ENCODE measurements at places on chromosomes 16 and 17.

DNA sequence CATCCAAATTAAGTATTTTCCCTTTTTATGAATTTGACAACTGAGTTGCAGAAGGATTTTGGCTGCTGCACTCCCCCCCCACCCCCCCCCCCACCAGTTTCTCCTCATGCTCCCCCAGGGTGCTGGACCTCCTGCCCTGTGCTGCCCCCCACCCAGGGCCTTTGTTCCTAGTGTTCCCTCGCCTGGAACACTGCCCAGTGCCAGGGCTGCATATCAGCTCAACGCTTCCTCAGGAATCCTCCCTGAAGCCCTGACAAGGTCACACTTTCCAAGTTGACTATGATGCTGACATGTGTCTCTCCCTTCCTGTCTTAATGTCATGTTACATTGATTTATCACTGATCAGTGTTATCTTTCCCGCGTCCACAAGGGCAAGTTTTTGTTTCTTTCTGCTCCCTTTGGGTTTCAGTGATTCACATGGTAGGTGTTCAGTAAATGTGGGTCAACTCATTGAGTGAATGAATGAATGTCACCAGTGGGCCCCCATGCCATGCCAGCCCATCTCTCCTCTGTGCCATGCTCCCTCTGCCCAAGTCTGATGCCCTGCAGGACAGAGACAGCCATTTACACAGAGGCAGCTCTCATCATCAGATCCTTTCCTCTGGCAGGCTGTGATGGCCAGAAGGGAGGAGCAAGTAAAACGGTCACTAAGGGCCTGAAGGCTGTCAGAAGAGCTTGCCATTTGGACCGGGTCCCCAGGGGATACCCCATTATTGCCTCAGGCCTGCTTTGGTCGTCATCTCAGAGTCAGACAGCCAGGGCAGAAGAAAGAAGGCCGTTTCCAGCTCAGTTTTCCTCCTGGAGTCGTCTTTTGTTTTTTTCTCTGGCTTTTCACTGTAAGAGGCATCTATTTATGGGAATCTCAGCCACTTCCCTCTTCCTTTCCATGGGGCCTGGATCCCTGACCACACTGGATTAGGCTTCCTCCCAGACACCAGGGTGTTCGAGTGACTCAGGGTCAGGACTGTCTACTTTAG is 386.2 kb downstream of the SNX29 start:
- no peak for DNase-seq

- DNase-seq: no peak
Observed at GRCh38 chr16:50640391-50640790, 40.7 kb downstream of the SNX20 start.

DNA sequence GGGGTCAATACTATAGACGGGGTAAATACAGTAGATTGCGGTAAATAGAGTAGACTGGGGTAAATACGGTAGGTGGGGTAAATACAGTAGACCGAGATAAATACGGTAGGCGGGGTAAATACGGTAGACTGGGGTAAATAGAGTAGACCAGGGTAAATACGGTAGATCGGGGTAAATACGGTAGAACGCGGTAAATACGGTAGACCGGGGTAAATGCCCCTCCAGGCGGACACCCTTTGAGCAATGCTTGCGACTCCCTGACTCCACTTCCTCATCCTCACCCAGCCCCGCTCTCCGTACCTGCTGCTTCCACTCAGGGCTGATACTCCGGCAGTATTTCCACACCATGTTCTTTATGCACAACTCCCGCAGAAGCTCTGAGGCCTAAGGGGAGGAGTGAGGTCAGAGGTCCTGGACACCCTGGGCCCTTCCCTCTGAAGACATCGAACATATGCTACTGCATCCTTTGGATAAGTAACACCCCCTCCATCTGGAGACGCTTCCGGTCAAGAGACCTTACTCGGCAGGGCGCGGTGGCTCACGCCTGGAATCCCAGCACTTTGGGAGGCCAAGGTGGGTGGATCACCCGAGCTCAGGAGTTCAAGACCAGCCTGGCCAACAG is 13.3 kb upstream of the CRK start:
- no peak for DNase-seq

DNA sequence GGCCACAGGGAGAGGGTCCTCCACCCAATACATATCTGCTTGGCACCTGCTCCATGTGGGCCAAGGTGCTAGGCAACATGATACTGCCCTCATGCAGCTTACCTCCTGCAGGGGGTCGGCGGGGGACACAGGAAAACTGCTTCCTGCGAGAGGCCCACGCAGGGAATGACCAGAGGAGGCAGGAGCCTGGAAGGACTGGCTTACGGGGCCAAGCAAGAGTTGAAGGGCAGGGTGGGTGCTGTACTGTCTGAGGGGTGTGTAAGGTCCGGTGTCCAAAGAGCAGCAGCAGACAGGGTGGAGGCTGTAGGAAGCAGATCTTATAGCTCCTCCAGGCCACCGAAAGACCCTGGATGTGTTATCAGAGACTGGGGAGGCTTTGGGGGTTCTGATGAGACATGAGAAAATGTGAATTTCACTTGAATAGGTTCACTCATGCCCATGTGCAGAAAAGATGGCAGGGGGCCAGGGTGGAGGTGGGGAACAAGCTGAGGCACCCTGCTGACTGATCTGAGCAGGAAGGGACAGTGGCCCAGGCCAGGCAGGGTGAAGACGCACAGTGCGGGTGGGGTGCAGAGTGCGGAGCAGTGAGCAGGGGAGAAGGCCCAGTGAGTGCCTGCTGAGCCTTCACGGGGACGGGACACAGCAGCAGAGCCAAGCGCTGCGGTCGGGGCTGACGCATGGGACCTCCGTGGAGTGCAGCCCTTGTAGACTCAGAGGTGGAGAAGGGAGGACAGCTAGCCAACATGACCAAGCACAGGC is 8.3 kb downstream of the FLCN start:
- DNase-seq: no peak

- DNase-seq: no peak
Observed at GRCh38 chr16:75222271-75222783, 3.5 kb downstream of the CTRB1 start.

DNA sequence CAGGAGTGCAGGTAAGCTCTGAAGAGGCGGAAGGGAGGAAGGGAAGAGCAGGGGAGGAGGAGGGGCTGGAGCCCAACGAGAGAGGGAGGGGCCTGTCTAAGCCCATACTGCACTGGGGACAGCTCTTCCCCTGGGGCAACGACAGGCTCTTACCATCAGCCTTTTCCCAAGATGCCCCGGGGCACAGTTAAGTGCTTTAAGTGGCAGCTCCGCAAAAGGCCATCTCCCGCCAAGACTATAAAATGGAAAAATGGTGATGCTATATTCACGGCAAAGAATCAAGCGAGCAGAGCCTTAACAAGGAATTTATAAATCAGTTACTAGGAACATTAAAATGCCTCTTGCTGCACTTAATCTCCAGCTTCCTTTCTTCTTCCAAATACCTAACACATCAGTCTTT is 110.2 kb upstream of the NLRP1 start:
- no peak for DNase-seq

GRCh38 chr17:57948555-57949420 is 6.4 kb downstream of the CUEDC1 start:
- no peak for DNase-seq

GRCh38 chr17:5661491-5662125 is 77.3 kb upstream of the NLRP1 start:
- no peak for DNase-seq

GRCh38 chr16:77788181-77789084 is at the start of gene VAT1L:
Gene VAT1L, plus strand, starts transcription at chr16:77788564. Its CDS starts 119 bp downstream, at chr16:77788683.
- peak; percentile 38 for DNase-seq

GRCh38 chr16:22694887-22695382 is 119.0 kb upstream of the HS3ST2 start:
- DNase-seq: no peak

DNA sequence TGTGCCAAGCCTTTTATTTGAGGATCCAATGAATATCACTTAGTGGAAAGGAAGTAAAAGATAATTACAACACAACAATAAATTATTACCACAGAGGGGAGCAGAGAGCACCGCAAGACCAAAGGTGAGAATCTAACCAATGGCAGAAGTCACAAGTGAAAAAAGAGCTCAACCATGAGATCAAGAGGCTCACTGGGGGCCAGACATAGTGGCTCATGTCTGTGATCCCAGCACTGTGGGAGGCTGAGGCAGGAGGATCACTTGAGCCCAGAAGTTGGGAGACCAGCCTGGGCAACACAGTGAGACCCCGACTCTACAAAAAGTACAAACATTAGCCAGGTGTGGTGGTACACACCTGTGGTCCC is 17.7 kb downstream of the ANKRD11 start:
- no peak for DNase-seq

- no peak for DNase-seq
Observed at GRCh38 chr17:32849879-32850278, 27.0 kb downstream of the MYO1D start.

GRCh38 chr17:73823684-73824083 is 179.4 kb upstream of the SDK2 start:
- DNase-seq: no peak

GRCh38 chr17:80261159-80261894 is 675 bp downstream of the RNF213 start:
- no peak for DNase-seq

- no peak for DNase-seq
Observed at GRCh38 chr17:44928136-44928535, 12.8 kb upstream of the GFAP start.

- no peak for DNase-seq
Observed at GRCh38 chr16:11636172-11636721, 32.0 kb upstream of the SNN start.

DNA sequence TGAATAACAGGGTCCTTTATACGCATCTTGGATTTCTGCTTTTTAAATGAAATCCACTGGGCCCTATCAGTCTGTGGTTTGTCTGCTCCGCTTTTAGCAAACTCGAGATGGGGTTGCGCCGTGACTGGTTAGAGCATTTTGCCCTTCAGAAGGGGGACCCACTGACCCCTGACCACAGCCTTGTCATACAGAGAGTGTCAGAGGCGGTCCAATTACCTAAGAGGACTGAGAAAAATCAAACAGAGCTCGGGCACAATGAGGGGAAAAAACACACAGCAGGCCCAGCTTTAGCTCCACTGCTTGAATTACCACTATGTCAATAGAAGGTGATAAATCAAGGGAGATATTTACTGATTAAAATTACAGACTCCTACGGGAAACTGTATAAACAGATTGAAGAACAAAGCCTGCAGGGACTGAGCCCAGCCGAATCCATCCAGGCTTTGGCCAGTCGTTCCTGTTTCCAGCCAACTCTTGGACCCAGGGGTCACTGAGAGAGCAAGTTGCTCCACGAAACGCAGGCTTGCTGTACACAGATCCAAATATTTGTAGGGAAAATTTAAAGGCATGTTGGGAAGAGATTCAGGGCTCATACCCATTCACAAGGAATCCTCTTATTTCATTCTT is 131.9 kb upstream of the ZFHX3 start:
- DNase-seq: no peak

DNA sequence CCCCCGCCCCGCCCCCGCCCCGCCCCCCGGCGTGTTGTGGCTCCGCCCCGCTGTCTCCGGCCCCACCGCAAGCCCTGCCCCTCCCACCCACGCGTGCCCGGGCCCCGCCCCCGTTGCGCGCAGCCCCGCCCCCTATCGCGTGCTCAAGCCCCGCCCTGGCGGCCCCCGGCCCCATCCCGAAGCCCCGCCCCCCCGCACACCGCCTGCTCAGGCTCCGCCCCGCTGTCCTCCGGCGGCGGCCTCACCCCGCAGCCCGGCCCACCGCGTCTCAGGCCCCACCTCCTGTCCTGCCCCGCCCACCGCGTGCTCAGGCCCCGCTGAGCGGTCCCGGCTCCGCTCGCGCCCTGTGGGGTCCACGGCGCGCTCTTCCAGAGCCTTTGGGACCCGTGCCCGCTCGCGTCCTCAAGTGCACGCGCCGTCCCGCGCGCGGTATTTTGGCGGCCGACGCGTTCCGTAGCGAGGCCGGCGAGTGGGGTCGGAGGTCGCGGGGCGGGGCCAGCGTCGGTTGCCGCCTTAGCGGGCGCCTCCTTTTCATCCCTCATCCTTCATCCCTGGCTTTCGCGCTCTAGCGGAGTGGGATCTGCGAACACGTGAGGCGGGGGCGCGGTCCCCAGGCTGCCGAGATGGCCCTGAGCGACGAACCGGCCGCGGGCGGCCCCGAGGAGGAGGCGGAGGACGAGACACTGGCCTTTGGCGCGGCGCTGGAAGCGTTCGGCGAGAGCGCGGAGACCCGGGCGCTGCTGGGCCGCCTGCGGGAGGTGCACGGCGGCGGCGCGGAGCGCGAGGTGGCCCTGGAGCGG is at the start of gene TBCD:
Gene TBCD (plus strand): TSS at position 495 of the 800 bp plus-strand sequence. CDS start 129 bp downstream, at position 624.
- DNase-seq: peak; percentile 84

- DNase-seq: no peak
Observed at GRCh38 chr17:60832151-60832585, 154.5 kb downstream of the BCAS3 start.

- no peak for DNase-seq
Observed at GRCh38 chr16:16126896-16127295, 96.4 kb downstream of the ABCC6 start.

- no peak for DNase-seq
Observed at GRCh38 chr16:8355675-8356074, 234.6 kb downstream of the TMEM114 start.

GRCh38 chr17:36525888-36526287 is 8.8 kb downstream of the MYO19 start:
- no peak for DNase-seq

DNA sequence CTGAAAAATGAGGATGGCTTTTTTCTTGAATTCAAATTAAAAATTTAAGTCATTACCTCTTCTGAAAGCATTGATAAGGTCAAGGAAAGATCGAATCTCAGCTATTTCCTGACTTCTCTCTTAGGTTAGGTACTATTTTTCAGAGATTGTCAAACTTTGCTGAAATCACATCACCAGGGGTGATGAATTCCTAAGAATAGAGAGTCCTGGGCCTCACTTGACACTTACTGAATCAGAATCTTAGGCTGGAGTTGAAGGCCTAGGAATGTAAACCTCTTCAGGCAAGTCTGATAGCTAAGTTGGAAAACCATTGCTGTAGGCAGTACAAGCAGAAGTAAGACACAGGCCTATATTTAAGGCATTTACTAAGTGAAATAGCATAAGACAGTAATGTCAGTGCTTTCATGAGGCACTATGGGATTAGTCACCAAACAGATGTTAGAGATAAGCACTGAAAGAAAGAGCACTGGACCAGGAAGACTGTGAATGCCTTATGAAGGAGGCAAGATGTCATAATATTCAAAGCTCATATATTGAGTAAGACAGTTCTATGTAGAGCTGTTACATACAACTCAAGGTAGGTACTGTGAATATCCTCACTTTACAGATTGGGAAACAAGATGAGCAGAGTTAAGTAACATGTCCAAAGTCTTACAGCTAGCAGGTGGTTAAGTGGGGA is 21.5 kb downstream of the DCAF7 start:
- no peak for DNase-seq

DNA sequence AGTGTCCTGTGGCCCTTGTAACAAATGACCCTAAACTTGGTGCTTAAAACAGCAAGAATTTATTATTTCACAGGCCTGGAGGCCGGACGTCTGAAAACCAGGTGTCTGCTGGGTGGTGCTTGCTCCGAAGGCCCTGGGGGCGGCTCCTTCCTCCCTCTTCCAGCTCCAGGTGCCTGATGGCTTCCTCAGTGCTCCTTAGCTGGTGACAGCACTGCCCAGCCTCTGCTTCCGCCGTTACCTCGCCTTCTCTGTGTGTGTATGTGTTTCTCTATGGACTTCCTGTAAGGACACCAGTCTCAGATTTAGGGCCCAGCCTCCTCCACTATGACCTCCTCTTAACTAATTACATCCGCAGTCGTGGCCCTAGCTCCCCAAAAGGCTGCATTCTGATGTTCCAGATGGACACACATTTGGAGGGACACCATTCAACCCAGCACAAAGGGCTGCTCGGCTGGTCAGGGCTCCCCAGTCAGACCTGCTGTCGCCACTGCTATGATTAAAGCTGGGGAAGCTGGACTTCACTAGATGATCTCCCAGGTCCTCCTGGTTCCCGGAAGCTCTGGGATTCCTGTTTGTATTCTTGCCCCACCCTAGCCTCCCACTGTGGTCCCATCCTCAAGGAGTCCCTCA is 172.8 kb downstream of the IRF8 start:
- no peak for DNase-seq

GRCh38 chr17:20256144-20256543 is 211.2 kb downstream of the LGALS9B start:
- no peak for DNase-seq
